Globus pallidus (tissue), 1 donor: ENCODE measurements at places on chromosomes 4 and X.

DNA sequence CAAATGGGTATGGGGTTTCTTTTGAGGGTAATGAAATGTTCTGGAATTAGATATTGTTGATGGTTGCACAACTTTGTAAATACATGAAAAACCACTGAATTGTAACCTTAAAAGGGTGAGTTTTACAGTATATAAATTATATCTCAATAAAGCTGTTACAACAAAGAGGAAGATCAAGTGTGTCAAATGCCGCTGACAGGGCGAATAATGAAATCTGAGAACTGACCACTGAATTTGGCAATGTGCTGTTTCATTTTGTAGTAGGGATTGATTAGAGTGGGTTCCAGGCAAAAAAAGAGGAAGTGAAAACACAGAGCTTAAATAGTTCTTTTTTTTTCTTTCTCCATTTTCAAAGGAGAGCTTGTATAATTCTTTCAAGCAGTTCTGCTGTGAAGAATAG, 161.1 kb upstream of the NAP1L5 start:
- DNase-seq: peak; percentile 49

GRCh38 chr4:48047421-48047844, 30.9 kb downstream of the NIPAL1 start:
- DNase-seq: peak; percentile 10

DNA sequence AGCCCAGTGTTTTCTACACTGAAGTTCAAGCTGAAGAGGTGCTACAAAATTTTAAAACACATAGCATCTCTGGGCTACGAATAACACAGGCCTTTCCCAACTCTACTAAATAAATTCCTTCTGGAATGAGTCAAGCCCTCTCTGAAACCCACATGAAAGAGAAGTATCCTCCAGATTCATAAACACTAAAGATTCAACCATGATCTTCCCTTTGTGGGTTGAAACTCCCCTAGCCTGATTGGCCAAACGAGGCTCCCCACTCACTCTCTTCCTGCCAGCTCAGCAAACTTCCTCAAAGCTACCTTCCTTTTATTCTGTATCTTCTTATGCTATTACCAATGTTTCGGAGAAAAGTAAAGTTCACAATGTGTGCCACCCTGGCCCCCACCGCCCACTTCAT, 95.4 kb downstream of the NKX6-1 start:
- DNase-seq: no peak

DNA sequence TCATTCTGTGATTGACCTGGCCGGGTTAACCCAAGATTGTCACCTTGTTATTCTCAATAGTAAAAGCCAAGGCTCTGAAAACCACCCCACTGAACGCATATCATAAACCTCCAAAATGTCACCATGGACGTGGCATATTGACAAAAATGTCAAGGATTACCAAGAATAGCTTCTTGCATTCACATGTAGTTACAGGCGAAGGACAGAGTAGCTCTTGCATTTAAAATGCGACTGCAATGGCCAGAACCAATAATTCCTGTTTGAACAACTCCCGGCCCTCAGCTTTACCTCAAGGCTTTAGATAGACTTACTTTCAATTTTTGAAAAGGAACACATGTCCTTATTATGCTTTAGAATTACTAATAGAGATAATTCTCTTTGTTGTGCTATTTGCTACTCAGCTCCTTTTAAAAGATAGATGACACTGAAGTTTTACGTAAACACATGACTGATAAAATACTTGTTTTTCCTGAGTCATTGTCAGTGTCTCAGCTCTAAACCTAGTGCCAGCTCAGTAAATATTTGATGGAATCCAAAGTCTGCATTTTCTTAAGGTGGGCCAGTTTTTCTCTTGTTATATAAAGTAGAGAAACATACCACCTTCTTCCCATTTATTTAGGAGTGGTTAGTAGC, 66.3 kb downstream of the CLDN34 start:
- DNase-seq: no peak

DNA sequence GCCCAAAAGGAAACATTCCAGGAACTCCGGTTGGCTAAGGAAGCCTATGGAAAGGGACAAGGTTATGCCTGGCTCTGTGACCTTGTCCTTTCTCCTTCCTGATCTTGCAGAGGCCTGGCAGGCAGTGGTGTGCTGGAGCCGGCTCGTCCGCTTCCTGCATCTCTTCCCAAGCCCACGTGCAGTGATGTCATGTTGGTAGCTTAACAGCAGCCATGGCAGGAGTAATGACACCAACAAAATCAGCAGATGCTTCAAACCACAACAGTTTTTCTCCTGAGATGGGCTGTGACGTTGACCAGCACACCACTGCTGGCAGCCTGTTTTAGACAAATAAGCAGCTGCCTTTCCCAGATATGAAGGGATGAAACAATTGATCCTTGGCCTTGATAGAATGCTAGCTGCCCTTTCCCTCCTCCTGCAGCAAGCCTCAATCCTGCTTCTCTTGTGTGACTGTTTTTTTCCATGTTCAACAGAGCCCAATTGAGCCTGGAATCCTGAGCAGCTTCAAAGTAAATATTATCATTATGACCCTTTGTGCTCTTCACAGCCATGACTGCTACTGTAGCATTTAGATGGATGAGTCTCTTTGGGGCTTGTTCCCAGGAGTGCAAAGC, 23.4 kb downstream of the SEPTIN6 start:
- DNase-seq: no peak

- DNase-seq: no peak
These were observed 31.3 kb upstream of the ANXA5 start for GRCh38 chr4:121728066-121728465.

DNA sequence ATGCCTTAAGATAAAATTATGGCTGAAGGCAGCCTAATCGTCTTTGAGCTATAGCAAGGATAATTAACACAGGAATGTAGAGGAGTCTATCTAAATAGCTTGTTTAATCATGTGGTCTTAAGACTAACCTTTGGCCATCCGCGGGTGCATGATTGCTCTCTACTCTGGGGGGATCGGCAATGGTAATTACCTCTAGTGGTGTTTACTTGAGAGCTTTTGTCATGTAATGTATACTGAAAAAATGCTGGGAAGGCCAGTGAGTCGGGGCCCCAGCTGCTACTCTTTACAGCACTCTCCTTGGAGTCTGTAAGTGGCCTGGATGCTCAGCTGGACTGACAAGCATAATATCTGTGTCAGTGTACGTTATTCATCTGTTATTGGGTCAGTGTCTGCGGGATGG, 65.5 kb upstream of the GNPDA2 start:
- DNase-seq: no peak
